Right forelimb (tissue), 1 donor: ENCODE measurements at places on chromosomes 6 and 20.

DNA sequence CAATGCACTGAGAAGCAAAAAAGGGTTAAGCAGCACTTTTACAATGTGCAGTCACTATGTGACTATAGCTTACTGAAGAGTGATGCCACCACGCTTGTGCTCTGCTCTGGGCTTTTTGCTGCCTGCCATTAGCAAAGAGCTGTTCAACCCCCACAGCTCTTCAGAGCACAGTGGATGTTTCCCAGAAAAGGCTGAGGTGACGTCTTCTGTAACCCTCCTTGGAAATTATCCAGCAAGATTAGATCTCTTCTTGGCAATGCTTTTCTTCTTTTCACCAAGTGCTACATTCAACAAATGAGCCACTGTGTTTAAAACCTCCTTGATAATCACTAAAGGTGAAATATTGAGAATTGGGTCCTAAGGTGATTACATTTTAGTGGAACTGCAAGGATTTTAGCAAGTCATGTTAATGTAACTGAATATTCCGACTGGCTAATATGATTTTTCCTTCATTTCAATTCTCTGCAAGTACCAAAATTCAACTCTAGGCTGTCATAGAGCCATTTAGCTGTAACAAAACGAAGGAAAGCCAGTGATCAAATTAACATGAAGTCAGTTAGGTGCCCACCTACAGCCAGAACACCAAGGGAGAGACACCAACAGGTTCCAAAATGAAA, 34.9 kb downstream of the ELOVL5 start:
- no peak for DNase-seq

- DNase-seq: no peak
These were observed 338 bp downstream of the E2F3 start for GRCh38 chr6:20402092-20402341.

GRCh38 chr6:40599555-40599954, 12.4 kb upstream of the LRFN2 start:
- no peak for DNase-seq

DNA sequence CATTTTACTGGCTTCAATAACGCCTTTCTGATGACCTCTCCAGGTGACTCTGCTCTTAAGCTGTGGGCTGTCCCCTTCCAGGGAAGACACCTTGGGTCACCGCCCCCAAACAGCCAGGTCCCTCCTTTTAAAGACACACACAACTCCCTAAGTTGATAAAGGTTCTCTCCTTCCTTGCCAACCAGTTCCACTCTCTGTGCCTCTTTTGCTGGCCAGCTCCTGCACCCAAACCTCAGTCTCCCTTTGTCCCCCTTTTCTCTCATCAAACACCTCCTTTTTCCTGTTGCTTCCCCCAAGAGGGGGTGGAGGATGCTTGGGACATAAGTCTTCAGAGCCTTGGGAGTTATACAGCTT, 1.0 kb downstream of the NCOA6 start:
- peak; percentile 55 for DNase-seq

DNA sequence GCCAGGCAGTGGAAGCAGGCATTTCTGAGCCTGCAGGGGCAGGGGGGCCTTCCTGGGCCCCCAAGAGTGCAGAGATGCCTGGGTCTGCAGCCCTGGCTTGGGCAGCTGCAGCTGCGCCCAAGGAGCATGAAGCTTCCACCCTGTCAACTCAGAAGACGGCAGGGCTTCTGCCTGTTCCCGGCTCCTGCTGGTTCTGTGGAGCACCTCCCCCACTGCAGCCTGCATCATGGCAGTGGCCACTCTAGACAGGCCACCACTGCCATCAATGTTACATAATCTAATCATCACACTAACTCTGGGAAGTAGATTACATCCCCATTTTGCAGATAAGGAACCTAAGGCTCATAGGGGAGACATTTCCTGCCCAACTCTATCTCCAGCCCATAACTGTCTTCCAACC, 21.1 kb upstream of the TOP1 start:
- no peak for DNase-seq

- no peak for DNase-seq
These were observed 7.9 kb upstream of the ARMC12 start for GRCh38 chr6:35728683-35729678.

GRCh38 chr6:149046164-149046821, 271.2 kb upstream of the TAB2 start:
- no peak for DNase-seq
